ENCODE measurements at places on chromosomes 13 and 19. TPM values are rescaled to one million over a fixed set of nuclear protein-coding genes. Genes with fewer than 3 reads are reported as not detected.
A peak's percentile ranks its signal among the peaks of the same experiment; 100 is the strongest.

DNA sequence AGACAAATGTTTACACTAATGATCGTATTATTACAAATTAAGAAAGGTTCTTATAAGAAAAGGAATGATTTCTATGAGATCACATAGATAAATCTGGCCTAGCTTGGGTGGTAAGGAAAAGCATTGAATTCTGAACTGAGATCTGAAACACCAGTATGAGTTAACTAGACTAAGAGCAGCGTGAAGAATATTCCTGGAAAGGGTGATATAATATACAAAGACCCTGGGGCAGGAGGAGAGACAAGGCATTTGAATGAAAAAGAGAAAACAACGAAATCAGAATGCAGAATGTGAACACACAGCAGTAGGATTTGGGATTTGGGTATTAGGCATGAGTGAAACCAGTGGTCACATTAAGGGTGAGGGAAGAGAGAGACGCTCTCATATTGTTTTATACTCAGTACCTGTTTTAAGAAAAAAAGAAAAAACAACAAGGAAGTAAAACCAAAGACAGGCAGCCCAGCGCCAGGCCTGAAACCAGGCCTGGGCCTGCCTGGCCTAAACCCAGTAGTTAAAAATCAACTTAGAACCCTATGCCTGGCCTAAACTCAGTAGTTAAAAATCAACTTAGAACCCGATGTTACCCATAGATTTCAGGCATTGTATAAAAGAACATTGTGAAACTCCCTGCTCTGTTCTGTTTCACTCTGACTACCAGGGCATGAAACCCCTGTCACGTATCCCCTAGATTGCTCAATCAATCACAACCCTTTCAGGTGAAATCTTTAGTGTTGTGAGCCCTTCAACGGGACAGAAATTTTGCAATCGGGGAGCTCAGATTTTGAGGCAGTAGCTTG, 287.1 kb downstream of the ITGBL1 start:
- no peak for DNase-seq

DNA sequence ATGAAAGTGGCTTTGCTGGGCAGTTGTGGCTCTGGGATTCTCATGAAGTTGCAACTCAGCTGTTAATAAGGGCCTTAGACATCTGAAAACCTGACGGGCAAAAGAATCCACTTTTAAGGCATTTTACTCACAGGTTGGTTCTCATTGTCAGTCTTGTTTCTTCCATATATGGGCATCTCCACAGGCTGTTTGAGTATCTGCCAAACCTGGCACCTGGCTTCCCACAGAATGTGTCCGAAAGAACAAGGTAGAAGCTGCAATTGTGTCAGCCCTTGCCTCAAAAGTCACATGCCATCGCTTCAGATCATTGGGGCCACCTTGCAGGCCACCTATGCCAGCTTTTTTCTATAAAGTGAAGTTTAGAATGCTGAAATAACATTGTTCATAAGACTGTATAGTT, 102.4 kb downstream of the KCTD12 start:
- no peak for DNase-seq

DNA sequence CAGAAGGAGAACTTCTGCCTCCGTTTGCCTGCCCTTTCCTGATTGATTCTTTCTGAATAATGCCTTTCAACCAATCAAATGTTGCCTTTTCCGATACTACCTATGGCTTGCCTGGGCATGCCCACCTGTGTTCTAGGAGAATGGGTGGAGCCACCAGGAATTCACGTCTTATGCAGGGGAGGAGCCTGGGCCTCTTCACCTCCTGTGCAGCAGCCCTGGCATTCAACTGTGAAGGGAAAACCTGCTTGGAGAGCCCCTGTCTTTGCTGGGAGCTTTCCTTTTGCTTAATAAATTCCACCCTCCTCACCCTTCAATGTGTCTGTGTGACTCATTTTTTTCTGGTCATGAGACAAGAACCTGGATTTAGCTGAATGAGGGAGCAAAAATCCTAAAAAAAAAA, 730.7 kb downstream of the UQCRFS1 start:
- DNase-seq = no peak

DNA sequence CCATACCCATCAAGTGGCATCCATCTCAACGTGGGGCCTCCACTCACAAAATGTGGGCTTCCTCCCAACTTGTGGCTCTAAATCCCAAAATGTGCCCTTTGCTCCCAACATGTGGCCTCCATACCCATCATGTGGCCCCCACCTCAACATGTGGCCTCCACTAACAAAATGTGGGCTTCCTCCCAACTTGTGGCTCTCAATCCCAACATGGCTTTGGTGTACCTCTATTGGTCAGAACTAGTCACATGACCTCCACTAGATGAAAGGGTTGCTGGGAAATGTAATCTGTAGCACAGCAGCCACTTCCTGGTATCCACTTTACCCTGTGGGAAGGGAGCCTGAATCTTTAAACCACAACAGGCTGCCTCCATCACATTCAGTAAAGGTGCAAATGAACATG, 10.1 kb upstream of the ACER1 start:
- DNase-seq = no peak

DNA sequence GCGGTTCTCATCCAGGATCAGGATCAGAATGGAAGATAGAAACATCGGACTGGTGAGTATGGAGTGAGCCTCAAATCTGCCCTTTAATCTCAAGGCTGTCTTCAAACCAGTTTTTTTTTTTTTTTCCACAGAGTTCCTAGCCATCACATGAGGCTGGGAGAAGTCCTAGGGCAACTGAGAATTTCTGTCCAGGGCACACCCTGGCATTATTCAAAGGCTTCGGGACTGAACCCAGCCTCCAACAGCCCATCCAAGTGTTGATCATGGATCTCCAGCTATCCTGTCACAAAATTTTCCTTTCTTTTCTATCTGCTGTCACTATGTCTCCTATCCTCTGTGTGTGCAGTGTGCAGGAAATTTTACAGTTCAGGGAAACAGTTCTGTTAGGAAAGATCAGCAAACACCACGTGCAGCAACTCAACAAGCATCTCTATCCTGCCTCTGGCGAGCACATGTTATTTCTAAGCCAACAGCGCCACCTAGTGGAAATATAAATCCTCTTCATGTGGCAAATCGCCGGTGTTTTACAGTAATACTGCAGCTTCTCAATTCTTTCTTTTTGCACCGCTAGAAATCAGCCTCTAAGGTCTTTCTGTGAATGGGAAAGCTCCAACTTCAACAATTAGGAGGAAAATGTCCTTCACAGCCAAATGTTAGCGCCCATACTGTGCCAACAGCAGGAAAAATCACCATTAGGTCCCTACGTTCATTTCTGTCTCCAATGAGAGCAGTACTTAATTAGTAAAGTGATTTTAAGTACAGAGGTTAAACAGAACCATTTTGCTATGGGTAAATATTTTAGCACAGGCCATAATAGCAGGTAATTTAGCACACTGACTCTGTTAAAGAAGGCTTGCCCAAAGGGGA, 21.4 kb upstream of the ZNF181 start:
- DNase-seq = no peak

- no peak for DNase-seq
These were observed 12.2 kb downstream of the PIP5K1C start for GRCh38 chr19:3687774-3688706.

- no peak for DNase-seq
These were observed 1.4 kb downstream of the PSMD8 start for GRCh38 chr19:38375748-38376147.

DNA sequence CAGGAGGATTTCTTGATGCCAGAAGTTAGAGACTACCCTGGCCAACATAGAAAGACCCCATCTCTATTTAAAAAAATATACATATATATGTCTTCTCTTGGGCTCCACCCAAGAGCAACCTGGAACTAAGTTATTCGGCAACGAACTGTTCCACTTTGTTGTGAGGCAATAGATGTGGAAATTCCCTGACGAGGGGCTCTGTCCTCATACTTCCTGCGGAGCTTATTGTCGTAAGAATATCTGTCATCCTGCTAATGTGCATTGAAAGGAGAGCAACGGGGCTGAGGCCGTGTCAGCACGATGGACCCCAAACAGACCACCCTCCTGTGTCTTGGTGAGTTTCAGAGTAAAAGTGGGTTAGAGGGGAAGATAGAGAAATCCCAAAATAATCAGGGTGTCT, at the start of gene FCAR:
Gene FCAR, plus strand, starts transcription at position 246 of the 400 bp plus-strand sequence. Its CDS starts 55 bp downstream, at position 301.
- no peak for DNase-seq

GRCh38 chr13:101939370-101939769, 462.5 kb downstream of the FGF14 start:
- no peak for DNase-seq

DNA sequence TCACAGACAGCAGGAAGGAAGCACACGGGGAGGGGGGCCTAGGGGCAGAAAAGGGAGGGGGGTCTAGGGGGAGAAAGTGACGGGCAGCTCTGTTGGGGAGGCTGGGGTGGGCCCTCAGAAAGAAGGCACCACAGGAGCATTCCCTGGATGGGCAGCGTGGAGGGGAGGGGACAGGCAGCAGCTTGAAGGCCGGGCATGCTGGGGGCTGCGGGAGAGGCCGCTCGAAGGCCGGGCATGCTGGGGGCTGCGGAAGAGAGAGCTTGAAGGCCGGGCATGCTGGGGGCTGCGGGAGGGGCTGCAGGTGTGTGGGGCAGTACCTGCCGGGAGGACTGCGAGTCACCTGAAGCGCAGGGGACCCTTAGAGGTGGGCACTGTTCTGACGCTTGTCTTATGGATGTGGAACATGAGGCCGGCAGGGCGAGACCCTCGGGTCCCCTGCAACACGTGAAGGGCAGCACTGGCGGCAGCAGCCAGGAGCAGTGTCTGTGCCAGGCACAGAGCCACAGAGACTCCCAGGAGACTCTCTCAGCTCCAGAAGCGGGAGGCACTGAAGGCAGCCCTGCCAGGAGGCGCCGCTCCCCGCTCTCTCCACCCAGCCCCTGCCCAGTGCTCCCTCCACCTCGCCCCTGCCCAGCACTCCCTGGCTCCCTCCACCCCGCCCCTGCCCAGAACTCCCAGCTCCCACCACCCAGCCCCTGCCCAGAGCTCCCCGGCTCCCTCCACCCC, 13.3 kb downstream of the ZNF787 start:
- no peak for DNase-seq

- no peak for DNase-seq
These were observed 59.0 kb downstream of the CCDC70 start for GRCh38 chr13:51920786-51921185.

- DNase-seq = no peak
These were observed 156.5 kb upstream of the SLC10A2 start for GRCh38 chr13:103222683-103223082.

DNA sequence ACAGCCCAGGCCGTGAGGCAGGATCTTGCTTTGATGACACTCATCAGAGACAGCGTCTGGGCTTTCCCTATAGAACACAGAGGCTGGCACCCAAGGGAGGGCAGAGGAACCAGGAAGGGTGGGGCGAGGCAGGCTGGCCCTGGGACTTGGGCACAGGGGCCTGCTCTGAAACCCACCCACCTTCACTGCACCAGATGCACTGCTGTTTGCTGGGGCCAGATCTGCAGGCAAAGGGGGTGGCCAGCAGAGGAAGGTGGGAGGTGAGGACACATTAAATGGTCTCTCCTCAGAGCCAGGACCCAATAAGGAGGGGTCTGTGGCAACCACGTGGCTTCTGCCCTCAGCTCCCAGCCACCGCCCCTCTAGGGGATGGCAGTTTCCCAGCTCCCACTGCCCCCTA, 6.6 kb upstream of the VSTM2B start:
- no peak for DNase-seq

- peak; percentile 99 for DNase-seq
These were observed at the start of gene HNRNPL for GRCh38 chr19:38849860-38850435. HNRNPL (minus strand) TSS chr19:38849986; CDS start chr19:38849966, 20 bp downstream.

DNA sequence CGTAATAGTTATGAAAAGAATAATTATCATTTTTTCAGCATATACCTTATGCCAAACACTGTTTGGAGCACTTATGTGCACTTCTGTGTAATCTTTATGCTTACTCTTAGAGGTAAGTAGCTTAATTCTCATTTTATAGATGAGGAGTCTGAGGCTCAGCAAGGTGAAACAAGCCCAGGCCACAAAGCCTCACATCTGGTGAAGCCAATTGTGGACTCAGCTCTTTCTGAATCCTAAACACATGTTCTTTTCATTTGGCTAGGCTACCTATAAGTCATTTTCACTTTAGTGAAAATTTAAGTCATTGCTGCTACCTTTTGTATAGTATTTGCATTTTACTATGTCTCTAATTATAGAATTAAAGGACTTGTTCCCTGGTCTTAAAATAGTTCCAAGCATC, 84.0 kb downstream of the CYSLTR2 start:
- DNase-seq = no peak

DNA sequence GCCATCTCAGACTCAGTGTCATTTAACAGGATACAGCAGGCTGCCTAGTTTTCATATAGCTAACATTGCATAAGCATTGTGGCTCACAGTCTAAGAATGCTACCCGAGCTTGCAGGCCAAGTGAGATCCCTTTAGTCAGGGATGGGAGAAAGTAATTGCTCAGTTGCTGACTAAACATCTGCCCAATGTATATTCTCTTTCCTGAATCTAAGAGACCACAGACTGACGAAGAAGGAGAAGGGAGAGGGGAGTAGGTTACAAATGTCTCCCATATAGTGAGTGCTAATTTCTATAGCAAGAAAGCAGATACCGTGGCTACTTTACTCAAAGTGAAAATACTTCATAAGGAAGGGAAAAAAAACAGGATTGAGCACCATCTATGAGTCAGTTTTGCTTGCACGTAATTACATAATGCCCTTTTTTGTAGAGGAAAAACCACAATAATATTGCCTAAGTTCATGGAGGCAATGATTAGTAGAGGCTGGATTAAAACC, 453.9 kb downstream of the COG6 start:
- no peak for DNase-seq

DNA sequence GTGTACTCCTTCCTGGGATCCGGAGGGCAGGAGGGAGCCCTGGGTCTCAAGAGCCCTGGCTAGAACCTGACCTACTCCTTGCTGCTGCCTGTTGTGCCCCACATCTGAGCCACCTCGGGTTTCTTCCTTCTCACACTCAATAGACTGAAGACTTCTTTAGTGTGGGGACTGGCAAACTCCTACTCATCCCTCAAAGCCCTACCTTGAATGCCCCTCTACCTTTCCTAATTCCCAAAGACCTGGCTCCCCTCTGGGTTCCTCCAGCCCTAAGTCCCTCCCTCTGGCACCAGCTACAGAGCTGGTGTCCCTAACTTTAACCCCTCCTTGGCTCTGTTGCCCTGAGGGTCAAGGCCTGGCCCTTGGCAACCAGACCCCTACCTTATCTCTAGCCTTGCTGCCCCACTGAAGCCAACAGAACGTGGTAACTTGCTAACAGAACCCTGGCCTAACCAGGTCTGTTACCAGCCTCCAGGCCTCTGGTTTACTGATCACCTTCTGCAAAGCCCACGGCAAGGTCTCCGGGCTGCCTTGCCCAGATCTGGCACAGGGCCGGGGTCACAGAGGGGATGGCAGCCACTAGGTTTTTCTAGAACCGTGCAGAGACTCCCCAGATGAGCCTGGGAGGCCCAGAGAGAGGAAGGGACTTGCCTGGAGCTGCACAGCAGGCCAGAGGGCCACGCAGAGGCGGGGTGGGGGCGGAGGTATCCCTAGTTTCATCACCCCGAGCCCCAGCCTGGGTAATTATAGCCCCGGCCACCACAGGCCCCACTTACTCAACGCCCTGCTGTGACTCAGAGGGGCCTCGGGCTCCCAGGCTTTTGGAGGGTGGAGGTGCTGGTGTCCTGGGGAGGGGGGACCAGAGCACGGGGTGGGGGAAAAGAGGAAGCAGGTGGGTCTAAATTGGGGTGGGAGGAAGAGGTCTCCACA, 15.3 kb downstream of the ZBTB7A start:
- no peak for DNase-seq

Gene MISP
- not detected for total RNA-seq

Gene PSG3
- 0.42 TPM for total RNA-seq

Gene NLRP4
- not detected for total RNA-seq

Gene OR10H2
- not detected for total RNA-seq

Gene HPN
- not detected for total RNA-seq

Gene RPS5
- total RNA-seq = 1,065 TPM

Gene DMRTC2
- total RNA-seq = not detected

All from T-helper 17 cell (primary cell).